ENCODE measurements at places on chromosomes 11 and 22.

DNA sequence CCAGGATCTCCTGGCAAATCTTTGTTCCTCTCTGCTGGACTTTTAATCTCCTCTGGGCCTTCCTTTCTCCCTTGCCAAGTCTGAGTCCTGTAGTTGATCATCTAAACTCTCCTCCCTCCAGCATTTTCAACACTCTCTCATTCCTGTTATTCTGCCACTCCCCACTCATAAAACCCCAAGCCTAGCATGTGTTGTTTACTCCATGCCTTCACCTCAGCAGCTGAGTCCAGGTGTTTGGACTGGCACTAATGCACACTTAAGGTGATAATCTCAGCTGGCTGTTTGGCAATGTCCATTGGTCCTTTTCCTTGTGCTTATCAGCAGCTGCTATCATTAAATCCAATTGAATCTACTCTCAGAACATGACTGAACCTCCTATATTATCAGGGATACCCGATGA is 876.8 kb upstream of the TENM4 start:
- DNase-seq: no peak

DNA sequence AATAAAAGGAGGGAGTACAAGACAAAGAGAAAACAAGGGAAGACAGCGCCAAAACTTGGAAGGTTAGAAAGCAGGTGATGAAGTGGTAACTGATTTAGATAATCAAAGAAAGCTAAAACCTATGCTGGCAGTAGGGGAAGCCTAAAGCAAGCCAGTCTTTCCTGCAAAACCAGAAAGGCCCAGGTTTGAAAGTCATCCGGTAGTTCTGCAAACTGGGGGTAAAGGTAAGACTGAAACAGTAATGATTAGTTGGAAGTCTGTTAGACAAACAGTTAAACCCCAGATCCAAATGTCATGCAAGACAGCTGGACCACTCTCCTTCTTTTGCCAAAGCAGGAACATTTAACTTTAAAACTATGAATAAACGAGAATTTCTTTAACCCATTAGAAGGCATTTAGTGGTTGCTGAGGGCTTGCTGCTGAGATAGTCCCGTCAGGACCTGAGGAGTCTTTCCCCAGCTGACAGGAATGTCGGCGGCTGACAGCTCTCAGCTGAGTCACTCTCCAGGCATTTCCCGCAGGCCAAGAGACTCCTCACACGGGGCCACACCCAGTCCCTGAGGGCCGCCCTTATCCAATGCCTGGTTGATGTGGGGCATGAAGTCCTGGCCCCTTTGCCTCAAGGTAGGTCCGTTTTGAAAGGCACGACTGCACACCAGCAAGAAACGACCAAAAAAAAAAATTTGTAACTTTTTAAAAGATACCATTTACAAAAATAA is 36.3 kb upstream of the CFAP300 start:
- no peak for DNase-seq

DNA sequence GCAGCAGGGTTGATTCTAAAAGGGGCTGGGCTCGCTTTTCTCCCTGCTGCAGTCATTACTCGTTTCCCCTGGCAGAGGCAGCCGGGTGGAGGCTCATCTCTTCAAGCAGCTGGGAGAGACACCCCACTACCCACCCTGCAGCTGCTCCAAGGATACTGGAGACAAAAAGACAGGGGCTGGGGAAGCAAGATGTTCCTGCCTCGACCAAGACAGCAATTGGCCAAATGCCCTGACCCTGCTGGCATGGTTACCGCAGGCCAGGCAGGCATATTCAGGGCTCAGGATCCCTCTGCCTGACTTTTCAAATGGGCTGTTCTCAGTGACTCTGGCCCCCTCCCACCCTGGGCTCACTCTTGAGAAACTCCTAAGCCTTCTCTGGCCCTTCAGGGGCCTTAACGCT is 6.8 kb upstream of the RGL4 start:
- no peak for DNase-seq

DNA sequence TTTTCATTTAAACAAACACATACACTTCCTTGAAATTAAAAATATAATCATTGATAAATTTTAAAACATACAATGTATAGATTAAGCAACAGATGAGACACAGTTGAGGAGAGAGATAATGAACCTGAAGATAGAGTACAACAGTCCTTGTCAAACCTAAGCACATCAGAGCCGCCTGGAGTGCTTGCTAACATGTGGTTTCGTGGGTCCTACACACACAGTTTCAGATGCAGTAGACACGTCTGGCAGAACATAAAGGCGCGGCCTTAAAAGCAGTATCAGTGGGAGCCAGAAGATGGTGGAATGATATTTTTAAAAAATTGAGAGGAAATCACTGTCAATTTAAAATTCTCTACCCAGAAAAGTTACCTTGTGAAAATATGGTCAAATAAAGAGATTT is 134.4 kb downstream of the MPPED1 start:
- no peak for DNase-seq

GRCh38 chr11:69647390-69647748 is 6.4 kb downstream of the CCND1 start:
- no peak for DNase-seq

- DNase-seq: no peak
Observed at GRCh38 chr11:114273071-114273470, 23.1 kb upstream of the NNMT start.

GRCh38 chr11:696955-697491 is 1.4 kb downstream of the TMEM80 start:
- no peak for DNase-seq

GRCh38 chr22:44207981-44208317 is 27.2 kb downstream of the PARVG start:
- DNase-seq: no peak
